Fibroblast of upper back skin (primary cell): ENCODE measurements at places on chromosomes 2 and 18.

GRCh38 chr2:99701503-99701902, 211.7 kb upstream of the REV1 start:
- peak; percentile 74 for DNase-seq

GRCh38 chr2:96241900-96242611, 23.7 kb downstream of the TMEM127 start:
- DNase-seq: peak; percentile 36

- no peak for DNase-seq
Observed at GRCh38 chr2:6791682-6792081, 74.0 kb downstream of the CMPK2 start.

DNA sequence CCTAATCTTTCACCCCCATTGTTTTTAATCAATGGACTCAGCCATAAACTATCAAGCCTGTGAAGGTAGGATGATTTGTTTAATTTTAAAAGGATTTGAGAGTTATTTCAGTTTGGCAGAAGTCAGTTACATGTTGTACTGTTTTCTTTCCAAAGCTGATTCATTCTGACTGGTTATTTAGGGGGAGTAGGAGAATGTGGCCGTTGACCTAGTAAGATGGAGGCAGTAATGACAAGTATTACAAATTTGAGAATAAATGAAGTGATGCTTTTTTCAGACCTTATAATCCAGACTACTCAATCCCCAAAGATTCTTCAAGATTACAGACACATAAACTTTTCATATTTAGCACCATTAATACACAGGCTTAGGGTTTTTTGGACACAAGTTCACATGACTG, 4.3 kb downstream of the EPHA4 start:
- DNase-seq: no peak

GRCh38 chr2:129906139-129906860, 73.2 kb upstream of the RAB6C start:
- DNase-seq: no peak

DNA sequence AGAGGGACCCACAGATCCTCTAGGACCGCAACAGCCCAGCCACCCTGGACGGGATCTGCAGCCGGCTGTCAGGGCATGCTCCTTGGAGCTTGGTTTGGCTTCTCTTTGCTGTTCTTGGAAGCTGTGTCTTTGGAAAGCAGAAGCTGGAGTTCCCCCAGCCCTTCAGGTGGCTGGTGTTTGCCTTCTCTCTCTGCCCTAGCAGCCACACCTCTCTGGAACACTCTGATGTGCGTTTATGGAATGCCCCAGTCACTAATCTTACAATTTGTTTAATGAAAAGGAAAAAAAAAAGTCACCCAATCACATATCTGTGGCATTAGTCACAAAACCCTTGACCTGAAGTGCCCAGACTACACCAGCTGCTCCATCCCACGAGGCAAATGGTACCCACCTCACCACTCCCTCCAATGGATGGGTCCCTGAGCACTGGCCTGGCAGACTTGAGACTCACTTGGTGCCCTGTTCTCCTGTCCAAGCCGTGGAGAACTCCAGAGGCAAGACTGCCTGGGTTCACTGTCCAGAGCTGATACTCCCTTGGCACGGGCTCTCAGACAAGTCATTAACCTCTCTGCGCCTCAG, 70.2 kb upstream of the DAPL1 start:
- no peak for DNase-seq

- DNase-seq: no peak
Observed at GRCh38 chr2:175137793-175138192, 30.2 kb downstream of the ATF2 start.

DNA sequence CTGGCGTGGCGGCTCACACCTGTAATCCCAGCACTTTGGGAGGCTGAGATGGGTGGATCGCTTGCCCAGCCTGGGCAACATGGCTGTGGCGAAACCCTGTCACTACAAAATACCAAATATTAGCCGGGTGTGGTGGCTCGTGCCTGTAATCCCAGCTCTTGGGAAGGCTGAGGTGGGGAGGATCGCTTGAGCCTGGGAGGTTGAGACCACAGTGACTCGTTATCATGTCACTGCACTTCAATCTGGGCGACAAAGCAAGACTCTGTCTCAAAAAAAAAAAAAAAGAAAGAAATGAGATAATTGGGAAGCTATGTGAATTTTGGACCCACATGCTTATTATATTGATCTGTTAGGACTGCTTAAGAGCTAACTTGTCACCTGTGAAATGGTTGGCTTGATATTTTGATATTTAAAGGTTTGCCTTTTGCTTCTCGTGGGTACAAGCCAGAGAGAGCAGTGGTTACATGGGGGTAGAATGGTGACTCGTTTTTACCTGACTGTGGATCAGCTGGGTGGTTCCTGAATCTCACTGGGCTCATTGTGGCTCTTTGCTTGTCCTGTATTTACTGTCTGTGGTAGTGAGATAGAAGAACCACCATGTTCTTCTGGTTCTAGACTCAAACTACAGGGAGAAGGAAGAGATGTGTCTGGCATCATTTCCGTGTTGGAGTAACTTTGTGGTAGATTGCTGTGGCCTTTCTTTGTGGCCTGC, 28.9 kb downstream of the ZNF532 start:
- DNase-seq: no peak

- DNase-seq: no peak
Observed at GRCh38 chr2:11398750-11399437, 54.5 kb upstream of the ROCK2 start.

- peak; percentile 34 for DNase-seq
Observed at GRCh38 chr2:224802407-224802806, 86.2 kb upstream of the CCDC195 start.

DNA sequence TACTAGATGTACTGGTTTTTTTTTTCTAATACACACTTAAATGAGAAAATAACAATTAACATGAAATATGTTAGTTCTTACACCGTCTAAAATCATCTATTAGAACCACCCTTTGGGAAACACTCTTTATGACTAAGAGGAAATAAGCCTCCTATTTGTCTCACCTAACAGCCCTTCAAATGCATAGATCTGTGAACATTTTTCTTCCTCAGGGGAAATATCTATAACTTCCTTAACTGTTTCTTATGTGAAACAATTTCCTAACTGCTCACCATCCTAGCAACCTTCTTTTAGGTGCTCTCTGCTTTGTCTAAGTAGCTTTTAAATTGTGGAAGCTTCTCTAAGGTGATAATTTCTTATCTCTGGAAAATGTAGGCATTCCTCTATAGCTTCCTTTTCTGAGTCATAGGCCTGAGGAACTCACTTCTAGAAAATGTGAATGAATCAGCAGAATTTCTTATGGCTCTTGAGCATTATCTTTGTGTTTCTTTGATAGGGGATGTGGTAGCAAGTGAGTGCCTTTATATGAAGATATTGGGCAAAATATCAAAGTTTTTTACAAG, 56.1 kb downstream of the CNTNAP5 start:
- peak; percentile 41 for DNase-seq

- DNase-seq: no peak
Observed at GRCh38 chr2:84674586-84674985, 158.3 kb downstream of the DNAH6 start.

DNA sequence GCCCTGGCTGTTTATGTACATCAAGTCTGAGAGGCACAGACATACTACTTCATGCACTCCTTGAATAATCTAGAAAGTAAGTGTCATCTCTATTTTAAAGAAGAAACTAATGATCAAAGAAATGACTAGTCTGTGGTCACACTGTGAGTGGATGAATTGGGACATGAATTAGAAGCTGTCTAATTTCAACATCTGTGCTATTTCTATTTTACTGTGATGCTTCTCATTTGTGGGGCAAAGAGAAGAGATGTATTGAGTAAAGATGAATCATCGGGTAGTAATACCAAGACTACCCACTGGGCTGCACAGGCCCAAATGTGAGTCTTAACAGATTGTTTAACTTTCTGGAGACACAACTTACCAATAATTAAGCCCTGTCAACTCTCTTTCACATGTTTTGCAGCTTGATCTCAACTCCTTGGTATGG, 42.4 kb upstream of the MTIF2 start:
- peak; percentile 42 for DNase-seq

GRCh38 chr18:28359176-28359575, 182.2 kb upstream of the CDH2 start:
- no peak for DNase-seq

GRCh38 chr2:53438100-53438499, 329.5 kb upstream of the CHAC2 start:
- no peak for DNase-seq

GRCh38 chr2:33316328-33316727, 160.1 kb upstream of the RASGRP3 start:
- peak; percentile 64 for DNase-seq

GRCh38 chr2:219405958-219406860, 12.0 kb upstream of the DES start:
- no peak for DNase-seq

- peak; percentile 70 for DNase-seq
Observed at GRCh38 chr2:67221266-67221665, 175.9 kb upstream of the ETAA1 start.

DNA sequence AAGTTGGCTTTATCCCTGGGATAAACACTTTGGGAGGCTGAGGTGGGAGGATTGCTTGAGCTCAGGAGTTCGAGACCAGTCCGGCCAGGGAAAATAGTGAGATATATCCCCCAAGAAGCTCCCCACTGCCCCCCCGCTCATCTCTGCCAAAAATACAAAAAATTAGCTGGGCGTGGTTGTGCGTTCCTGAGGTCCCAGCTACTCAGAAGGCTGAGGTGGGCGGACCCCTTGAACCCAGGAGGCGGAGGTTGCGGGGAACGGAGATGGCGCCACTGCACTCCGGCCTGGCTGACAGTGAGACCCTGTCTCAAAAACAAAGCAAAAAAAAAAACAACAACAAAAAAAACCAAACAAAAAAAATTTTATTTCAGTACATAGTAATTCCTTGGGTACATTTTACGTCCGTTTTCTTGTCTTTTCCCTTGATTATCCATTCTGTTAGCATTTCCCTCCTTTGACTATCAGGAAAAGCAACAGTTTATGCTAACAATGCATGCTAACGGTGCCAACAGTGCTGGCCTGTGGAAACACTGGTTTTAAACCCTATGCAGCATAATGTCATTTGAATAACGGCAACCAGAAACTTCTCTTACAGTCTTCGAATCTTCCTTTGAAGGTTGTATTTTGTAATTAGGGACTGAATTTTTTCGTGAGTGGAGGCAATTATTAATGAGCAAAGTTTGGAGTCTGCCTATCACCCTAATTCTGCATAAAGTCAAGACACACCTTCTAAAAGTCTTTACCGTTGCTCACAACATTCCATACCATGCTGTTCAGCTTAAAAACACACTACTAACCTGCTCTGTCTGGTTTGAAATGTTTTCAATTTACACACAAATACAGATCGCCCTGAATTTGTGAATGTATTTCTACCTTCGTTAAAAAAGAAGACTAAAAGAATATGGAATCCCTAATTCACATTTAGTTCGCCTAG, 721 bp upstream of the MIB1 start:
- no peak for DNase-seq

- peak; percentile 99 for DNase-seq
Observed at GRCh38 chr18:8747440-8747937, 42.1 kb downstream of the MTCL1 start.
